Large intestine (tissue), 12 donors: ENCODE measurements at places on chromosomes 3 and 15.

DNA sequence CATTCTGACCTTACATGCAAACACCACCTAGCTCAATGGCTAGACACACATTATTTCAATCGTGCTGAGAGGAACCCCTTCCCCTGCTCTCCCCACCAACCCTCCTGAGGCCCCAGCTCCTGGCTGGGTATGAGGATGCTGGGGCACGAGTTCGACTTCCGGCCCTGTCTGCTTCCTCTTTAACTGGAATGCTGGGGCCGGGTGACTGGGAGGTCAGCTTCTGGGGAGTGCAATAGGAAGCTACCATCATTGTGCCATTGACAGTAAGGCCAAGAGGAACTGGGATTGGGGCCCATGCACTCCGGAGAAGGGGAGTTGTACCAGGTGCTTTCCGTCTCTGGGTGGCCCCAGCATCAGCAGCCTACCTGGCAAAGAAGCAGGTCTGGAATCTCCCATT is 15.6 kb upstream of the TLE3 start:
- DNase-seq = no peak

GRCh38 chr3:183298701-183299153 is 45.7 kb downstream of the B3GNT5 start:
- DNase-seq = no peak

DNA sequence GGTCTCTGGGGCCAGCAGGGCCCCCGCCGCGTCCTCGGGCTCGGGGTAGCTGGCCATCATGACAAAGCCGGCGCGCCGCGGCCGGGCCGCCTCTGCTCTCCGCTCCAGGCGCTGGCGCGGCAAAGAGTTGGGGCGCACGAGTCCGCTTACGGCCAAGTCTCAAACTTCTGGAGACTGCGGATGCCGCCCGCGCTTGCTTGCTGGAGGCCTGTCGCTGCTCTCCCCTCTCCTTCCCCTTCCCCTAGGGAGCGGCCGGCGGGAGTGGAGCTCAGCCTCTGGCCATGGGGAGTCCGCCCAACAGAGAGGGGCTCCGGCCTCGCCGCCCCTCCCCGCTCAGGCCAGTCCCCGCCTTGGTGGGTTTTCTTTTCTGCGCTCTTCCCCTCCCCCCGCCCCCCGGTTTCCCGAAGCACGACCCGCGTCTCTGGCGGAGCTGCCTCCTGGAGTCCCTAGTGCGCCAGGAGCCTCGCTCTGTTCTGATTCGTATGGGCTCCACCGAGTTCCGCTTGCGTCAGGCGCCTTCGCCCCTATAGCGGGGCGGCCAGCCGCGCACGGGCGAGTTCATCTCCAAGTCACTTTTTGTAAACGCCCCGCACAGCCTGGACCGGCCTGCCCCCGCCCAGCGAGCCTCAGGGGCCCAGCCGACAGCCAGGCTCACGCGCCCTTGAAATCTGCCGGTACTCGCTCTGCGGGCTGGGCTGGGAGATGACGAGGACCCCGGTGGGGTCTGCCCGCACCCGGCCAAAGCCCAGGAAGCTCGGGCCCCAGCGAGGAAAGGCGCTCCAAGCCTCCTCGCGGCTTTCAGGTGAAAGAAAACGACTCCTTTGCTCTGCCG is at the start of the genes FOXL2 and FOXL2NB:
FOXL2 (minus strand) TSS at position 475 of the 832 bp plus-strand sequence; CDS start at position 60, 415 bp downstream.
FOXL2NB (plus strand) TSS at position 555 of the 832 bp plus-strand sequence; CDS start at position 703, 148 bp downstream.
- no peak for DNase-seq

- DNase-seq = no peak
These were observed 115.2 kb downstream of the CADM2 start for GRCh38 chr3:85074003-85074402.

DNA sequence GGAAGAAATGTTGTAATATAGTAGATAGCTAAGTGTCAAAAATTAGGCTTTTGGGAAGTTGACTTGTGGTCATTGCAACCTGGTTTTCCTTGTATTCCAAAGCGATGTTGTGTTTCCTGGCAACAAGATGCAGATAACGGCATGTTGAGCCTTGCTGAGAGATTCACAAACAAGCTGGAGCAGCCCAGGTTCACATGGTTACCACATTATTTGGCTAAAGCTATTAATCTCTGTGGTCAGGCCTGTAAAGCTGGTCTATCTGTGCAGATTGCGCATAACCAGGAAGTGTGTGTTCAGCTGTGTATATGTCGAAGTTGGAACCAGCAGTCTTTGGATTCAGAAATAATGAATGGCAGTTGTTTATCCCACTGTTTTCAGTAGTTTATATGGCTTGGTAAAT is 6.6 kb downstream of the TIPARP start:
- DNase-seq = peak; percentile 75

DNA sequence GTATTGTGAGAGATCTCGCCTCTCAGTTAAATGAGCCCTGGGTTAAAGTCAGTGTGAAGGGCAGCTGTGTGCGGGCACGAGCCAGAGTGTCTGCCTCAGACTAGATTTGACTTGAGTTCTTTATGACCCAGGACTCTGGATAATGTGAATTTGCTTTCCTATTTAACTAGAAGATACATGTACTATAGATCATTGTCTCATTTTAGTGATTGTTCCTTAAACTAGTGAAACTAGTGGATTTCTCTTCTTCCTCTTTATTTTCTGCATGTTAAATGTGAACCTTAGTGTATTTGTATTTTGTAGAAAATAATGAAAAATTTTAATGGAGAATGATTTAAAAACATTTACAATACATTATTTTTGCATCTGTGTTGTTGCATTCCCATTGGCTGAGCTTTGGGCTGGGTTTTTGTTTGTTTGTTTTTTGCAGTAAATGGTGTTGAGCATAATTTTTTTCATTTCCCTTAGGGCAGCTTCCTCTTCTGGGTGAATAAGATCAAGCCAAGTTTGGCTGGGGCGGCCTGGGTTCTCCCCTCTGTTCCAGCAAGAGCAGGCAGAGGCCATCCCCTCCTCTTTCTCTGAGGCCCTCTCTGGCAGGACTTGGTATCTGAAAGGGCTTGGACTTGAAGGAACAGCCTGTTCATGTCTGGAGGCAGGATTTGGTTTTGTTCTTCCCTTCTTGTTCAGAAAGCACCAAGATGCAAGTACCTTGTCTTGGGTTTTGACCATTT is 15.0 kb downstream of the GCSAM start:
- DNase-seq = no peak

DNA sequence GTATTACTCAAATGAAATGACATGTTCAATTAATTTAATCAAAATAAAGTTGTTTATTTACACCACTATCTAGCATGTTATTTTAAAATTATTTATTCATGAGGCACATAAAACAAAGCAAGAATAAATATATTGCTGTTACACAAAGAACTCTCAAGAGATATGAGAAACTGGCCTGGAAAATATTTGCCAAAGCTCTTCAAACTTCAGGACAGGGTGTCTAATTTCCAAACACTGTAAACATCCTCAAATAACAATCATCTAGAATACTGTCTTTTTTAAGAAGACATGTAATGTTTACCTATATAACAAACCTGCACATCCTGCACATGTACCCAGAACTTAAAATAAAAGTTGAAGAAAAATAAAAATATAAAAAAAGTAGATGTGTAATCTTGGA is 876.6 kb downstream of the TUSC7 start:
- no peak for DNase-seq

DNA sequence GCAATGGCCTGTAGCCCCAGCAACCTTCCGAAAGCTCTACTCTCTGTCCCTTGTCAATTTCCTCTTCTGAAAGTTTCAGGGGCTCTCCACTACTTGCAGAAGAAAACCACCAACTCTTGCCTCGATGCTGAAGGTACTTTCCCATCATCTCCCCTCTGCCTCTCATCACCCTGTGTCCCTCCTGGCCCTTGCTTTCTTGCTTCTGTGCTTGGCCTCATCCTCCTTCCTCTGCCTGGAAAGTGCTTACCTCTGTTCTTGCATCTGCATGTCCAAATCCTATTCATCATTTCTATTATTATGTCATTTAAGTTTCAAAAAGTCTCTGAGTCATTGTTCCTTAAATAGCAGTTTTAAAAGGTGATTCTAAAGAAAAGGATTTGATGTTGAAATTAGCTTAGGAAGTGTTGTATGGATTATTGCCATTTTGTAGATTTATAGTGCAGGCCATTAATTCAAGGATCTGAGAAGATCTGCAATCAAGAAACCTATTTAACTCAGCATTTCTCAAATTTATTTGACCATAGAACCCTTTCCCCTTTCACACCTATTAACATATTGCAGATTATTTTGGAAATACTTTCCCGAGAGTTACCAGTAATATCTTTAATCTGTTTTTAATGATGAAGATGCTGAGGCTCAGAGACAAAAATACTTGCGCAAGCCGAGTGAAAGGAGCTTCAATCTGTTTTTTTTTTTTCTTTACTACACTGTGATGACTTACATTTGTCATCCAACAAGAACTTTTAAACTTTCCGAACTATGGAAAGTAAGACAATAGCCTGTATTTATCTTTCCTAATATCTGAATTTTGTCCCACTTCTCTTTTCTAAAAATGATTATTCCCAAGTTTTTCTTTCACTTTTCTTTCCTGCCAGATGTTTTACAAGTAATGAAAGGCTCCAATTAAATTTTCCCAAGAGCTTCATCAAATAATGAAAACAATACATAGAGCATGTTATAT is 22.3 kb upstream of the CFAP161 start:
- no peak for DNase-seq

DNA sequence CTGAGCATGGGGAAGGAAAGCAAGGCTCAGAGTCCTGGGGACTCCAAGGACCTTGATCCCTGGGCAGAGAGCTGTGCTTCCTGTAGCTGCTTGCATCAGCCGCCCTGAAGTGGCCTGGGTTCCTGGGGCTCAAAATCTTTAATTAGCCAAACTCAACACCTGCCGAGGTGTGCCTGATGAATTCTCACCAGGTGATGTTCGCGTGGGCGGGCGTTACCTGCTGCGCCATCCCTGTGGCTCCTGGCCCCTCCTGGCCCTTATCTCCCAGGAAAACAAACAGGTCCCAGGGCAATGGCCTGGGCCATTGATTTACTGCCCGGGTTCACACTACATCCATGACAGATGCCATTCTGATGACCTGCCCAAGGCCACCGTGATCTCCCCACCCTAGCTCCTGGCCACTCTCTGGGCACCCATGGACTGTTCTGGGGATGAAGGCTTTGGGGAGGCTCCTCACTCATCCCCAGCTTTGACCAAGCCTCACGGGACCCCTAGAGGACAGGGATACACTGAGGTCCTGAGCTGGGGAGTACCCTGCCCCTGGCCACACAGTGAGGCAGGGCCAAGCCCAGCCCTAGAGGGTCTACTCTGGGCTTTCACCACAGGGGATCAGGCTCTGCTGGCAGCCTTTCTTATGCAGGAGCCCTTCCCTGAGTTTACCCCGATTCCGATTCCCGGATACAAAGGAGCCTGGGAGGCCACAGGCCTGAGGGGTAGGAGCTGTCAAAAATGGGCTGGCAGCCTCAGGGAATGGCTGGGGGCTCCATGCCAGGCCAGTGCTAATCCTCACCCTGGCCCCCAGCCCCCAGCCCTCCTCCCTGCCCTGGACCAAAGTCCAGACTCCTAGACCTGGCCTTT is 5.7 kb downstream of the SLC38A3 start:
- DNase-seq = peak; percentile 89

- DNase-seq = no peak
These were observed 45.9 kb upstream of the RASA2 start for GRCh38 chr3:141440942-141441341.

DNA sequence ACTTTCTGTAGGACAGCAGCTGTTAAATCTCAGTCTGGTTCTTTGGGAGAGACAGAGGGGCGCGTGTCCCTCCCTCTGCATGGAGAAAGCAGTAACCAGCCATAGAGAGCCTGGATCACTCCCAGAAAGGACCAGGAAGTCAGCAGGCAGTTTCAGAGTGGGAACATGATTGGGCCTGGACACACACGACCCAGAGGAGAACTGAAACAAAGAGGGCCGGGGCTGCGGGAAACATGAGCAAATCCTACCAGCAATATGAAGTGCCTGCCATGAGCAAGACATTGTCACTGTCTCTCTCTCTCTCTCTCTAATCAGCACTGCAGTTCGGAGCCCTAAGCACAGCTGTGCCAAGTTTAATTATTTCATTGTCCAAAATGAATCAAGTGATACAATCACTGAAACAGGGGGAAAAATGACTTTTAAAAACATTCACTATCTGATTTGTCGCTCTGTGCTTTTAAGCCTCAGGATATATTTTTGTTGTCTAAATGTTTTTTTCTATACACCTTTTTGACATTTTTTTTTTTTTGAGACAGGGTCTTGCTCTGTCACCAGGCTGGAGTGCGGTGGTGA is 17.6 kb downstream of the MUC13 start:
- no peak for DNase-seq

DNA sequence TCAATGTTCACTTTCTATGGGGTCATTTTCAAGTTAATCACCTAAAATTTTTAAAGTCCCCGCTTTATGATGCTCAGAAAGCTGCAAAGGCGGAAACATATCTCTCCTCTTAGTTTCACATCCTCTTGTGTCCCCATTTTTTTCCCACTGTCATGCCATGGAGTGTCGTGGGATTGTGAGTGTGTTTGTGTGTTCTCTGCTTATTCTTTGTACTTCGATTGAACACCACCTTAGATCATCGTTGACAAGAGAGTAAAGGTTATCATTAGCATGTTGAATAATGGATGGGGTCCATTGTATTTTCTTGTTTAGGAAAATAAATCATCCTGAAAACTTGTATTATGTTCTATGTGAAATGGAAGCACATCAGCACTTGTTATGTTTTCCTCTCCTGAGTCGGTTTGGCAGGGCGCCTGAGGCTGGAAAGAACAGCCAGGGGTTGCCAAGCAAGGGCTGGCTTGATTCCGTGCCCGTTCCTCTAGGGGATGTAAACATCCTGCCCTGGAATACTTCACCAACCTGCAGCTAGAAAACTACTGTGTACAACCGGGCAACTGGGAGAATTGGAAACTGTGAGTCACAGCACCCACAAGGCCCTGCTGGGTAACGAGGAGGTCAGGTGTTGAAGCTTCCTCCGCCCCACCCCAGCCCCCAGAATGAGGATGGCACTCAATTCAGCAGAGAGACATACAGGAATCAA is 67.2 kb downstream of the EIF4E3 start:
- DNase-seq = peak; percentile 9

DNA sequence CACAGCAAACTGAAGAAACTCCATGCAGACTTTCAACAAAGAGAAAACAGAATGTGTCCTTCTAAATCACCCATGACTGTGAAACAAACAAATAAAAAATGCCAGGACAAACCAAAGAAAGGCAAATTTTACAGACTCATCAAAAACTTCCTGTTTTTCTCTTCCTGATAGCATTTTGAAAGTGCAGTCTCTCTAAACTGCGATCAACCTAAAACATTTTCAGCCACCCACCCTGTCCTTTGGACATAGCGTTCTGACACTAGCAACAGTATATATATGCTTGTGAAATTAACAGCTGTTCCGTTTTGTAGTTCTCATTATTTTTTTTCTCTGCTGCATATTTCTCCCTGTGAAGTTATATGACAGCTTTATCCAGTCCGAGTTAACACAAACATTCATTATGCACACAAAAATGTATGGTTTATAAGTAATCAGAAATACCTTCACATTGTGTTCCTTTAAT is 151.7 kb downstream of the FBN1 start:
- DNase-seq = no peak

GRCh38 chr3:56879436-56880215 is 77.9 kb upstream of the ARHGEF3 start:
- no peak for DNase-seq
